Activated CD4-positive, alpha-beta T cell treated with anti-CD3 and anti-CD28 coated beads, Interleukin-2, amount 50 U/mL, for 1 hour (primary cell): ENCODE measurements at places on chromosomes 6 and 20.

GRCh38 chr6:12017263-12017662, 5.2 kb downstream of the HIVEP1 start:
- DNase-seq, result no peak

- DNase-seq, result no peak
These were observed 34.5 kb upstream of the MAS1L start for GRCh38 chr6:29522227-29522626.

DNA sequence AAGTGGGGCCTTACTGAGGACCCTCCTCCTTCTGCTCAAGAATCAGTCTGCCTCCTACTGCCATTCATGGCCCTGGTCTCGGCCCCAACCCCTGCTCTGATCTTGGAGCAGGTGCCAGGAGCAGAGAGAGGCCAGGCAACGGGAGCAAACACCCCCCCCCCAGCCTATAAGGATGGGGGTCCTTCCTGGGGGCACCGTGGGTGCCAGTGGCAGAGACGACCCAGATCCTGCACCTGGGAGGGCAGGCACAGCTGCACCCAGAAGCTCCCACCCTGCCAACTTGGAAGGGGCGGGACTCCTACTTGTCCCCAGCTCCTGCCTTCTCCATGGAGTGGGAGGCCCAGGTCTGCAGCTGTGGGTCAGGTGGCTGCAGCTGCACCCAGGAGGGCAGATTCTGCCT, 183.2 kb downstream of the EYA4 start:
- DNase-seq, result no peak

DNA sequence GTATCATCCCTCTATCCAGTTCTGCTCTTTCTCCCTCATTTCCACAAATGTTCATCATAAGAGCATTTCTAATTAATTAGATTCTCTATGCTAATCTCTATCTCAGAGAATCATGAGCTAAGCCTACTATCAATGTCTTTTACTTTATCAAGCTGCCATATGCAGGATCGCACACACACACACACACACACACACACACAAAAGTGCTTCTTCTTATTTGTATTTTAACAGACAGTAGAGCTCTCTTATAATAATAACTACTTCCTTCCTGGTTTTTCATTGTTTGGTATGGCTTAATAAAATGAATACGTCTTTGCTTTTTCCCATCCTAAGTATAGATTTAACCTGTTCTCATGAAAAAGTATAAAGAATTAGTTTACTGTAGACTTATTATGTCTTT, 170.2 kb downstream of the HAO1 start:
- DNase-seq, result no peak

DNA sequence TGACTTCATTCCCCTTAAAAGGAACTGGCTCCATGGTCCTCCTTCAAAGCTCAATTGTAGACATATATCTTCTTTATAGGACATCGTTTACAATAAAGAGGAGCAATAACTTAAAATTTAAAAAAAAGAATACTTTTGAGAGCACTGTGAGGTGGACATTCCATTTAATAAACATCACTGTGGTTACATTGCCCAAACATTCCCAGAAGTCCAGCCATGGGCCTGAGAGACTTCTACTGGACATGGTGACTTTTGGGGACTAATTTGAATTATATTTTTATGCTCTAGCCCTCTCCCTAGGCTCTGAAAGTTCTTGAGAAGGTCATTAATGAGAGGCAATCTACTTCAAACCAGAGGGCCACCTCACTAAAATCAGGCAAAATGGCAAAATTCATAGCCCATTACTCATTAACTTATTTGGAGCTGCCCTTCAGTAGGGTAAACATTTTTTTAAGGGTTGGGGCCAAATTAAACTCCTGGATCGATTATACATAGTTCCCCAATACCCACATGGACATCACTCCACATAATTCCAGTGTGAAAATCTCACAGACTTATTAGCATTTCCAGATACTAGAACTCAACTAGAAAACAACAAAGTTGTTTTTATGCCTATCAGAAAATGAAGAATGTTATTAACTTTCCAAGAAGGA, 17.1 kb downstream of the ISM1 start:
- no peak for DNase-seq

- no peak for DNase-seq
These were observed 8.7 kb downstream of the MTHFD1L start for GRCh38 chr6:150874179-150874578.

DNA sequence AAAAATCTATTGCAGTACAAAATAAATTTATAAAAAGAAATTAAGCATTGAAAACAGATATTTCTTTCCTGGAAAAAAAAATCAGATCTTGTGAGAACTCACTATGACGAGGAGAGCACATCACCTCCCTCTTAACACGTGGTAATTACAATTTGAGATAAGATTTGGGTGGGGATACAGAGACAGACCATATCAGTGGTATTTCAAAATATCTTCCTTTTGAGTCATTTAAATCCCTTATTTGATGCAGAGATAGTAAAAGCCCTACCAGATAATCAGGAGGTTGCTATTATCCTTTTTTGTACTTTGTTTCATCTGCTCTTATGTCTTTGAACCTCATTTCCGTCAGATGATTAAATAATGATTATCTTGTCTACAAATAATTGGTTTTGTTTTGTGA, 800.4 kb downstream of the KIF16B start:
- no peak for DNase-seq

- no peak for DNase-seq
These were observed 33.3 kb upstream of the ECHDC1 start for GRCh38 chr6:127376685-127377084.

GRCh38 chr6:20793174-20793573, 258.9 kb downstream of the CDKAL1 start:
- DNase-seq, result no peak

DNA sequence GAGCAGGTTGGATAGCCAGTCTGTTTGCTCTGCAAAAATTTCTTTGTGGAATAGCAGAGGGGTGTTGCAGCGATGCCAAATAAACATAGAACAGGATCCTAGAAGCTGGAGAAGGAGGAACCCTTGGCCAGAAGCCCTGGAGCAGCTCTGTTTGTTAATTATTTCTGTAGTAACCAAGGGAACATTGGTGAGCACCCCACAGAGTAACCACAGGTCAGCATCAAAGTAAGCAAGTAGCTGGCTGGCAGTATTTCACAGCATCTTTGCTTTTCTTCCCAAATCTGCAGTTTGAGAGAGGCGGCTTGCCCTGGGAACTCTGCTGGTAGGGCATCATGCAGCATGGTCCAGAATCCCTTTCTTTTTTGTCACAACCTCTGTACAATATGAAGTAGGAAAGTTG, 12.7 kb upstream of the APMAP start:
- DNase-seq, result no peak

DNA sequence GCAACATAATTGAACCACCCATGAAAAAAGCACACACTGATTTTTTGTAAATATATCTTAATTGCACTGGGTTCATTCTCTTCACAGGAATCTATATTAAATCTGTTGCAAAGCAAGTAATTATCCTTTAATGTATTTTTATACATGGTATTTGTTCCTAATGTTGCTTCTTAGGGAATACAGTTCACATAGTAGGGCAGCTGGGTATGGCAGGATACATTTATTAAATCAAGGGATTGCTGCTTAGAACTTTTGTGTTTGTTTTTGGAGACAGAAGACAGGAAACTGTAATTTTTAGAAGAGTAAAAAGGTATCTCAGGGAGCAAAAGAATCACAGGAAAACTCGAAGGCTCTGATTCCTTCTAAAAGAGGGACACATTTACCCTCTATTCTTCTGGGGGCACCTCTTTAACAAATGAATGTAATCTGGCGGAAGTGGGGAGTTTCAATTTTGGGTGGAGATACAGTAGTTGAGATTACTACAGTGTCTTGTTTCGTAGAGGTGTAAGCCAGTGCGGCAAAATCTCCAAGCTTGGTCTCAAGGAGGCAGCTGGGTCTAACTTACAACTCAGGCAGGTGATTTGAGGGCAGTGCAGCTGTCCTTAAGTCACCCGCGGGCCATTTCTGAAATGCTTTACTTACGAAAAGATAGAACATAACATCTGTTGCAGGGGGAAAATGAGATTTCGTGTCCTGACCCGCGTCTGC, 812 bp upstream of the SMIM13 start:
- no peak for DNase-seq

GRCh38 chr6:161137839-161138542, 135.9 kb downstream of the AGPAT4 start:
- no peak for DNase-seq

GRCh38 chr6:77019081-77019480, 444.2 kb downstream of the HTR1B start:
- DNase-seq, result no peak

DNA sequence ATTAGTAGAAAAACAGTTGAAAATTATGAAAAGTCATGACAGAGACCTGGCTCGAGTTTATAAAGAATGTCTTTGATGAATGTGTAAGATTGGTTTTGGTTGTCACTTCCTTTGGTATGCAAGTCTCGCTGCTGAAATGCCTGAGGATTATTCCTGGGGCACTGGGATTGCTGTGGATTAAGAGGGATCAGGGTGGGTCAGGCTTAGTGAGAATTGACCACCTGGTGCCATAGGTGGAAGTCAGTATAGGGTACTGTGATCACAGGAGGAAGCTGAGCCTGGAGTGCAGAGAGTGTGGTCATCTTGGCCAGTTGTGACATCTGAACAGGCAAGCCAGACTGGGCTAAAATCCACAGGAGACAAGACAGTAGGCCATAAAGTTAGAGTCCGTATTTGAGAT, 34.9 kb downstream of the CEP43 start:
- no peak for DNase-seq

- no peak for DNase-seq
These were observed 336.9 kb upstream of the RSPO3 start for GRCh38 chr6:126781582-126781981.

DNA sequence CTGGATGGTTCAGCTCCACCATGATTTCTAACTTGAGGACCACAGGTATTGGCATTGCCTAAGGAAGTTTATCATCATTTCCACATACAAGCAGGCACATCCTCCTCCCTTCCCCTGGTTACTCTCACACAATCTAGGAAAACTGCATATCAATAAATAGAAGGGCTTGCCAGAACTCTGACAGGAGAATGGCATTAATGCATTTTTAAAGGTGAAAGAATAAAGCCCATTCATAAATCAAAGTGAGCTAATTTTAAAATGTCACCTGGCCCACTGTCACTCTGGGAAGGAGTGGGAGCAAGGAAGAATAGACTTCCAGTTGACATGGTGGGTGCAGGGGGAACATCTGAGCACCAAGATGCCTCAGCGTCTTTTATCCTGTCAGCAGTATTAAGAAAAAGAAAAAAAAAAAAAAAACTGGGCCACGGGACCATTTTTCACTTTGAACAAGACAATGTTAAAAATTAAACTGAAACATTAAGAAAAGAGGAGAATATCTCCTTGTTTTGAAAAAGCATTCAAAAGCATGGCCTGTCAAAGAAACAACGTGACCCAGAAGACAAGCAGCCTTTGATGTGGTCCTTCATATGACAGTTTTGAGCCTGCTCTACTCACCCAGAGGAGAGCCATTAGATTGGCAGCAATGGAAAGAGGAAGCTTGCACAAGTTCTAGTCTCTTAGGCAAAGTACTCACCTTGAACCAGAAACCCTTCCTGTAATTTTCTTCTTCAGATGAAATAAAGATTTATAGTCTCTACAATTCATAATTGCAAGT, 39.3 kb upstream of the SMLR1 start:
- no peak for DNase-seq

GRCh38 chr20:1373036-1373435, 19.8 kb downstream of the FKBP1A start:
- DNase-seq, result no peak

GRCh38 chr20:1811621-1812498, 83.3 kb upstream of the SIRPA start:
- DNase-seq, result no peak

GRCh38 chr20:58471193-58472164, 43.7 kb downstream of the APCDD1L start:
- no peak for DNase-seq

- DNase-seq, result no peak
These were observed 239.7 kb downstream of the TTLL2 start for GRCh38 chr6:167564416-167565250.

DNA sequence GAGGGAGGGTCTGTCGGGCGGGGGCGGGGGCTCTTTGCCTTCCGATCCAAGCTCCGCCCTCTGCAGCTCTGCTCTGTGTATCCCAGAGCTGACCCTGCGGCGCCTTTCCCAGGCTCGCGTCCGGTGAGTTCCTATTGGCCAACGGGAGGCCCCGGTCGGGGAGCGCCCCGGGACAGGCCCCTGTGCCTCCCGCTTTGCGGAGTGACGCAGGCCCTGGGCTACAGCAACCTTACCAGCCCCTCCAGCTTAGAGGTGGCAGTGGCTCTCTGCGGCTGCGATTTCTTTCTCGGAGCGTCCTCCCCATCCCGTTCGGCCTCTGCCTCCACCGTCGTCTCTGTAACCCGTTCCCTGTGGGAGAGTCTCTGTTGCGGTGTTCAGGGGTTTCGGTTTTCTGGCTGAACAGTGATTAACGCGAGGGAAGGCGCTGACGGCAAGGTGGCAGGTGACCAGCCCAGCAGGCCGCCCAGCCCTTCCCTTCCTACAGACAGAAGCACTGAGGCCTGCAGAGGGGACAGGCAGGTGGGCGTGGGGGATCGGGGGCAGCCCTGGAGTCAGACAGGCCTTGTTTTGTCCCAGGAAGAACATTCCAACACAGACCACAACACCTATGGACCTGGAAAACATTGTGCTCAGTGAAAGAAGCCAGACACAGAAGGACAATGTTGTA, 18.1 kb upstream of the CEBPB start:
- DNase-seq, result no peak

DNA sequence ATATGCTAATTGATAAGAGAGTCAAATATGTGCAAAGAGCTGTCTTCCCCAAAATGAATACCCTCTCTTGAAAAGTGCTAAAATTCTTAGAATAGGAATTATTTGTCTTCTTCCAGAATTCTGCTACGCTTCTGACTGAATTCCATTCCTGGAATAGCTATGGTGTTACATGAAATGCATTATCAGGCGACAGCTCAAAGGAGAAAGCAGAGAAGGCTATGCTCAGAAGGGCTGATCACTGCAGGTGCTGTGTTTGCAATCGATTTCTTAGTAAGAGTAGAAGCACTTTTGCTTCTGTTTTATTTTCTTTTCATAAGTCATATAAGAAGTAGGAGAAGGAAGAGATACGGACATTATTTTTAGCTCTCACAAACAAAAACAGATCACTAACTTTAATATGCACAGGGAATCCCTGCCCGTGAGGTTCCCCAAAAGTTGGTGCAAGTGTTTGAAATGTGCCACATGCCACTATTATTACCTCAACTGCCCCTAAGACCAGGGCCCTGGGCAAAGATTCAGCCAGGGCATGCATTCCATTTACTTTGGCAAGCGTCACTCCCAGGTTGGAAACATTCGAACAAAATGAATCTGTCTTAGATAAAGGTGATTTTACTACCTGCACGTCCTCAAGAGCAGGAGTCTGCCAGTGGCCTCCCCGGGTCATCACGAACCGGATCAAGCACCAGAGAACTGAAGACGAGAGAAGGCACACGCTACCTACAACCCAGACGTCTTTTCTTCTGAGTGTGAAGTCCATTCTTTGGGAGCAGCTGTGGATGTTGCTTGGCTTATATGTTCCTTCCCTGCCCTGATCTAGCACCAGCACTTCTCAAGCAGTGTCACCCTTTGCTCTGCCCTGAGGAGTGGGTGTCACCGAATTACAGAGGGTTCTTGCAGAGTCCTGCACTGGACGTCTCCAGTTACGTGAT, 7.2 kb downstream of the MYLK4 start:
- DNase-seq, result no peak

- DNase-seq, result no peak
These were observed 6.8 kb downstream of the ACSS2 start for GRCh38 chr20:34883087-34883688.
